Stimulated activated CD4-positive, alpha-beta T cell treated with anti-CD3 and anti-CD28 coated beads, Interleukin-12 subunit alpha, Interleukin-12 subunit beta, amount 100 ng/mL, for 48 hours (primary cell): ENCODE measurements at places on chromosomes 3 and 15.

- no peak for DNase-seq
These were observed 1.7 kb upstream of the ESYT3 start for GRCh38 chr3:138432576-138433240.

GRCh38 chr3:78912687-78913086 lies 855.1 kb downstream of the ROBO1 start:
- DNase-seq: no peak

DNA sequence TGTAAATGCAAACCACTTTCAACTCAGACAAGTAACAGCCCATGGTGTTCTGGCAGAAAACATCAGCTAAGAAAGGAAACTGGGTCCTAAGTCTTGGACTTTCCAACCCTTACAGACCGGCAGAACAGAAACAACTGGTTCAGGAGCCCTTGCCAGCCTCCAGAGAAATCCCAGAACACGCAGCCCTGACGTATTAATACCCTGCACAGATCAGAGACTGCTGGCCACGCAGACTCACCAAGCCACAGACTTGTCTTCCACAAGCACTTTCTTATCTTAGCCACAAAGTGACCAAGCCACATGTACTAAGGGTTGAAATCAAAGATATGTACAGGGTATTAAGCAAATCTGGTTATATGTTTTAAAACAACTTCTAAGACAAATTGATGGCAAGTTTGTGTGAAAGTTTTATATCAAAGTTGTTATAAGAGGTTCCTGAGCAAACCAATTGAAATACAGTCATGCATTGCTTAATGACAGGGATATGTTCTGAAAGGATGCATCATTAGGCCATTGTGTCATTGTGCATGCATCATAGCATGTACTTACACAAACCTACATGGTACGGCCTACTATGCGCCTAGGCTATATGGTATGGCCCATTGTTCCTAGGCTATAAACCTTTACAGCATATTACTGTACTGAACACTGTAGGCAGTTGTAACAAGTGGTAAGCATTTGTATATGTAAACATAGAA lies 36.8 kb downstream of the BTD start:
- DNase-seq: no peak

DNA sequence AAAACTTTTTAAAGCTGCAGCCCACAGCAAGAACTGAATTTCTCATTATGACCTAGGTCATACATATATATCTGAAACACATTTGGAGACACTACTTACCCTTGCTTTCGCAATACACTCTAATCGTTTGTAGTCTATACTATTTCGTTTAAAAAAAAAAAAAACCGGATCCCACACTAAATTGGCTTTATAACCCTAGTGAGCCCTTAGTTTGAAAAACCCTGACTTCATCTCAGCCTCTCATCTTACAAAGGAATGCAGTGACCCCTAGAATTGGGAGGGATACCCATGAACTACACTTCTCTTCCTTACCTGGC lies 4.2 kb downstream of the RARRES1 start:
- DNase-seq: no peak

DNA sequence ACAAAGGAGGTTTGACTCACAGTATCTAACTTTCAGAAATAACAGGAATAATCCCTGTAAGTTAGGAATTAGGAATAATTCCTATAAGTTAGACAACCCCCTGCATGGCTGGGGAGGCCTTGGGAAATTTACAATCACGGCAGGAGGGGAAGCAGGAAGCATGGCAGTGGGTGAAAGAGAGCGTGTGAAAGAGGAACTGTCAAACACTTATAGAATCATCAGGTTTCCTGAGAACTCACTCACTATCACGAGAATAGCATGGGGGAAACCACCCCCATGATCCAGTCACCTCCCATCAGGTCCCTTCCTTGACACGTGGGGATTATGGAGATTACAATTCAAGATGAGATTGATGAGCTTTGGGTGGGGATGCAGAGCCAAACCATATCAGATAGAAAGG lies 385.5 kb downstream of the IL20RB start:
- no peak for DNase-seq

- no peak for DNase-seq
These were observed 29.4 kb upstream of the ADCY5 start for GRCh38 chr3:123478314-123478713.

DNA sequence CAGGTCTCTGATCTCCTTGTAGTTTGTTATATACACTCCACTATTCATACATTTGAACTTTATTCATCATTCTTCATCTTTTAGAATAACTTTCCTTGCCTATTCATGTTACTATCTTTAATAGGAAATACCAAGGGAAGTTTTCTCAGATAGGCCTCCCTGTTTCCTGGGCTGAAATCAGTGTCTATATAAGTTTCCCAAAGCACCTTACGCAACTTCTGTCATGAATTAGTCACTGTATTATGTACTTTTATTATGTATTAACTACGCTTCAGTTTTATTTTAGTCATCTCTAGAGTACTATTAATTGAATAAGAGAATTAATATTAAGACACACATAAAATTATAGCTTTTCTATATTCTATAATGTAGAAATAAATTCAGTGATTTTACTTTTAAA lies 1481.5 kb downstream of the OTOL1 start:
- DNase-seq: no peak

DNA sequence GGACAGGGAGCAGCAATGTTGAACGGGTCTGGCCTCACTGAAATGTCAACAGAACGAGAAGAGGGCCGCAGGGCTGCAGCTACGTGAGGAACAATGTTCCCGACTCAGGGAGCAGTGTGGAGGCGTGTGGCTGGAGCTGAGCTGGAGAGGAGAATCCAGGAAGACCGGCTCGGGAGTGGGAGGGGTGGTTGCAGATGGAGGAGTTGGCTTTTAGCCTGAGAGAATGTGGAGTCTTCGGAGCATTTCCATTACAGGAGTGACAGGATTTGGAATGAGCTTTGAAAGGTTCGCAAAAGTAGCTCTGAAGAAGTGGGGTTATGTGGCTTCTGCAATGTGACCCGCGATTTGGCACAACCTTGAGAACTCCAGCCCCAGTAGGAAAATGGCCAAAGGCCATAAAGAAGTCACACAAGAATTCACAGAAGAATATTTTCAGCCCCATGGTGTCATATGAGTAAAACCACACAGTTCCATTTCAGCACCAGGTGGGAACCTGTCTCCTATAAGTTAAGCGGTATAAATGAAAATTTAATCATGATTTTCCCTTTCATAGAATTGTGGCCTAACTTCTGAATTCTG lies 78.8 kb upstream of the NSMCE3 start:
- DNase-seq: no peak

DNA sequence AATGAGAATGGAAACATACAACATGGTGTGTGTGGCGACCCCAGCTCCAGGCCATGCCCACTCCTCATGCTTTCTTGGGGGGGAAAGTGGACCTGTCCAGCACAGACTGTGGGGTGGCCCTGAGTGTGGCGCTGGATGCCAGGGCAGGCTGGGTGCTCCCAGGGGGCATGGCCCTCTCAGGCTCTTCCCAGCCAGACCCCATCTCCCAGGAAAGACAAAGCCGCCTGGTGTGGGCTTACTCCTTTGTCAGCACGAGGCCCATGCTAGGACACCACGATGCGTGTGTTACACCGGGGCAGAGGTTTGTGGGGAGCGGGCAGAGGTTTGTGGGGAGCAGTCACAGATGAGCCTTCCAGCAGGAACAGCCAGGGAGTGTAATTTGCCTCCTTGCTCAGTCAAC lies 68.5 kb downstream of the ABTB1 start:
- DNase-seq: no peak

DNA sequence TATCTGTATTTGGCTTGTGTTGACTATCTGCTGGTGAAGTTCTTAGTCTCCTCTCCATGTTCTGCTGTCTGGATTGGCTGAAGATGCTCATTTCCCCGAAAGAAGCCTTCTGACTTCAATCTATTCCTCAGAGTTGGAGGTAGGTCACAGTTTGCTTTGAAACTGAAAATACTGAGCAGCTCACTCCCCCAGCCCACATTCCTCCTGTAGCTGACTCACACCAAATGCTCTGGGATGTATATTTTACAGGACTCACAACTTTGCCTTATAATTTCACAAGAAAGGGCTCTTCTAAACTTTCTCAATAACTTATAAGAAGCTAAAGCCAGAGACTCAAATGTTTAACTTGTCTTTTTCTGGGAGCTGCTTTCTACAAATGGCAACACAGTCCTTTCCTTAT lies 36.3 kb upstream of the SNX4 start:
- no peak for DNase-seq

DNA sequence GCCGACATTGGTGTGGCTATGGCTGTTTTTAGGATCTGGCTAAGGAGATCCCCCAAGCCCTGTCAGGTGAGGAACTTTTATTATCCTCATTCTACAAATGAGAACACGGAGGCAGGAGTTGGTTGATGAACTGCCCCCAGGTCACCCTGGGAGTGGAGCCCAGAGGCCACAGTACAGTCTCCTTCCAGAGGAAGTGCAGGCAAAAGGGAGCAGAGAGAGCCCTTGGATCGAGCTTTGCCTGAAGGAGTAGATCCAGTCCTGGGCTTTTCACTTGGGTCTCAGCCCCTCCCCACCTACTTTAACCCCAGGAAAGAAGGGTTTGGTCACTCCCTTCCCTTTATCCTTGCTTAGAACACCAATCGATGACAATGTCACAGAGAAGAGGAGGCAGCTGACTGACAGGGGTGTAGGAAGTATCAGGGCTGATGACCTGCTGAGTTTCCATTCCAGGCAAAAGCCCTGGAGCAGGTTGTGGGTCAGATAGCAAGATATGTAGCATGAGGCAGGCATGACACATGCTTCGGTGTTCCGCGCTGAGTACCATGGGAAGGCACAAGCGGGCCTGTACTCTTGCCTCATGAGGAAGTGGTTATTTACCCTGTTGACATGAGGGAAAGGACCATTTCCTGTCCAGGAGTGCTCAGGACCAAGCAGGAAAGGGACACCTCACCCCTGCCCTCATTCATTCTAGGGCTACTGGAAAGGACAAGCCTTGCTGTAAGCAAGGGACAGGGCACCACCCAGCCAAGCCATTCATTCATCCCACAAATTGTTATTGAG lies 5.8 kb upstream of the PLA2G4D start:
- DNase-seq: no peak

- no peak for DNase-seq
These were observed 98.2 kb upstream of the NECTIN3 start for GRCh38 chr3:110973263-110973895.

GRCh38 chr3:15279671-15280402 lies 52.5 kb downstream of the SH3BP5 start:
- no peak for DNase-seq

DNA sequence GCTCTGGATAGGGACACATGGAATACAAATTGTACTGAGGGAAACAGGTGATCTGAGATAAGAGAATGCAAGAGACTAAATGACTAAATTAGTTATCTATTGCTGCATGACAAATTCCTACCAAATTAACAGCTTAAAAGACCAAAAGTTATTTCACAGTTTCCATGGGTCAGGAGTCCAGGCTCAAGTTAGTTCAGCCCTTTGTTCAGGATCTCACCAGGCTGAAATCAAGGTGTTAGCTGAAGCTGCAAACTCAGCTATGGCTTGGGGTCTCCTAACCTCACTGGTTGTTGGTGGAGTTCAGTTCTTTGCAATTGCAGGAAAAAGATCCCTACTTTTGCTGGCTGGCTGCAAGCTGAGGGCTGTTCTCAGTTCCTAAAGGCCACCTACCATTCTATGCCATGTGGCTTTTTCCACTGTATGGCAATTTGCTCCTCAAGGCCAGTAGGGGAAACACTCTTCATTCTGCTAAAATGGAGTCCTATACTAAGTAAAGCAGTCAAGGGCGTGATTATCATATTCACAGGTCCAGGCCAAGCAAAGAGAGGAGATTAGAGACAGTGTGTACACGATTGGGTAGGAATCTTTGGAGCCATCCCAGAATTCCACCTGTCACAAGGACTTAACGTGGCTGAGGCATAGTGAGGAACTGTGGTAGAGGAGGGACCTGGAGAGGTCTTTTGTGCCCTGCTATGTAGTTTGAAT lies 53.7 kb downstream of the THRB start:
- DNase-seq: no peak

GRCh38 chr3:110519071-110519470 lies 552.5 kb upstream of the NECTIN3 start:
- DNase-seq: no peak

DNA sequence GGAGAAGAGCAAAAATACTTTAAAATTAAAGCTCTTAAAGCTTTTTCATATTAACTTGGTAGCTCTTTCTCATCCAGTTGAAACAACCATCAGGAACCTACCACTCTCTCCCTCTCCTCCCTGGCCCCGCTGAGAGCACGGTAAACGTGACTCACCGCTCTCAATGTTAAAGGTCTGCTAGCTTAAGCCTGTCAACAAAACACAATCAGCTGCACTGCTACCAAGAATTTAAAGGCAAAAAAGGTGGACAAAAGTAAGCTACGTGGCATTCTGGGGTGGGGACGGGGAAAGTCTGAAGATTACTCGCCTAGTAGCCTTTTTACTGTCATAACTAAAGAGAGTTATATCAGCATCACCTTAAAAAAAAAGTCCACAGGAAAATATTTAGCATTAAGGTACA lies 8.4 kb upstream of the GP5 start:
- DNase-seq: no peak

- DNase-seq: no peak
These were observed 428.5 kb downstream of the OCA2 start for GRCh38 chr15:27670486-27671209.

DNA sequence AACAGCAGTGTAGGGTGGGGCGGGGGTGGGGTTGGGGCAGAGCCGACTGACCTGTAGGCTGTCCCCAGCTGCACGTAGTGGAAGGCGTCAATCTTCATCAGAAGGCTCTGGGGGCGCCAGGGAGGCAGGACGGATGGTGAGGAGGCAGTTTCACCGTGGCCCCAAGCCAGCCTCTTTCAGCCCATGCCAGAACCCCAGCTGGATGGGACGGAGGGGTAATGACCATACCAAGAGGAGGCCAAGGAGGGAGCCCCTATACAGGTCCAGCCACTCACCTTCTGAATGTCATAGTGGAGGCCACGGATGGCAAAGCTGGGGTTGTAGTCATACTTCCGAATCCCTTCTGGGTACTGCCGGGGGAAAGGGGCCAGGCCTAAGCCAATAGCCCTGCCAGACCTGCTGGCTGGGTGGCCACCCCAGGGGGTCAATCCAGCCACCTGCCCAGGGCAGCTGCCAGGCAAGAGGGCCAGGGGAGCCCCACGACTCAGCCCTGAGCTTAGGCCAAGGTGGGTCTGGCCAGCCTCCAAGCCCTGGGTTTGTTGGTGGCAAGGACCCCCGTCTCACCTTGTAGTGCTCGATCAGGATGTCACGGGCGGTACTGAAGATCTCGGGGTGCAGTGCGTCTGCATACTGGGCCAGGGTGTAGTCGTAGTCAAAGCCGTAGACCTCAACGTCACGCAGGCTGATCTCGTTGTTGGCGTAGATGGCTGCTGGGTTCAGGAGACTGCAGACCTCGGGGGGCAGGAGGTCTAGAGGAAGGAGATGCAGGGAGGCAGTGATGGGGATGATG lies 4.9 kb downstream of the NT5DC2 start:
- DNase-seq: no peak

- DNase-seq: no peak
These were observed 41.3 kb downstream of the TMED3 start for GRCh38 chr15:79352206-79352605.

GRCh38 chr15:69593981-69594966 lies 141.7 kb downstream of the RPLP1 start:
- no peak for DNase-seq
